NCI-H187 treated with DMSO at 0.1 percent for 48 hours (cell line): ENCODE measurements at places on chromosomes 1 and 21.

GRCh38 chr1:155910621-155911121, 478 bp downstream of the RIT1 start:
- no peak for DNase-seq

GRCh38 chr1:94894630-94895029, 32.3 kb downstream of the CNN3 start:
- no peak for DNase-seq

- no peak for DNase-seq
These were observed 8.7 kb upstream of the TNFRSF14 start for GRCh38 chr1:2547210-2548067.

DNA sequence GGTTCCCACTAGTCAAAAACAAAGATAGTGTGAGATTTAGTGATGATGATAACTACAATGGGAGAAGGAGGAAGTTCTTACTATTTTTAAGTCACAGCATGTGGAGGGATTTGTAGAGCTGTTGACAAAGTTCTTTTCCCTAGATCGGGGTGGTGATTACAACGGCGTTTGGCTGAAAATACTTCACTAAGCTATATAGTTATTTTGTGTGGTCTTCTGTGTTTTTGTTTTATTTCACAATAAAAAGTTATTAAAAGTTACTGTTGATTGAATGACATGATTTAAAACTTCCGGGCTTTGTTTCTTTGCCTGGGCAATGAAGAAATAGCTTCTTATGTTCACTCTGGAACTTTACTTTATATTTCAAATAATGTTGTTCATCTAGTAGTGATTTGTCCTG, 47.3 kb upstream of the SSX2IP start:
- no peak for DNase-seq

DNA sequence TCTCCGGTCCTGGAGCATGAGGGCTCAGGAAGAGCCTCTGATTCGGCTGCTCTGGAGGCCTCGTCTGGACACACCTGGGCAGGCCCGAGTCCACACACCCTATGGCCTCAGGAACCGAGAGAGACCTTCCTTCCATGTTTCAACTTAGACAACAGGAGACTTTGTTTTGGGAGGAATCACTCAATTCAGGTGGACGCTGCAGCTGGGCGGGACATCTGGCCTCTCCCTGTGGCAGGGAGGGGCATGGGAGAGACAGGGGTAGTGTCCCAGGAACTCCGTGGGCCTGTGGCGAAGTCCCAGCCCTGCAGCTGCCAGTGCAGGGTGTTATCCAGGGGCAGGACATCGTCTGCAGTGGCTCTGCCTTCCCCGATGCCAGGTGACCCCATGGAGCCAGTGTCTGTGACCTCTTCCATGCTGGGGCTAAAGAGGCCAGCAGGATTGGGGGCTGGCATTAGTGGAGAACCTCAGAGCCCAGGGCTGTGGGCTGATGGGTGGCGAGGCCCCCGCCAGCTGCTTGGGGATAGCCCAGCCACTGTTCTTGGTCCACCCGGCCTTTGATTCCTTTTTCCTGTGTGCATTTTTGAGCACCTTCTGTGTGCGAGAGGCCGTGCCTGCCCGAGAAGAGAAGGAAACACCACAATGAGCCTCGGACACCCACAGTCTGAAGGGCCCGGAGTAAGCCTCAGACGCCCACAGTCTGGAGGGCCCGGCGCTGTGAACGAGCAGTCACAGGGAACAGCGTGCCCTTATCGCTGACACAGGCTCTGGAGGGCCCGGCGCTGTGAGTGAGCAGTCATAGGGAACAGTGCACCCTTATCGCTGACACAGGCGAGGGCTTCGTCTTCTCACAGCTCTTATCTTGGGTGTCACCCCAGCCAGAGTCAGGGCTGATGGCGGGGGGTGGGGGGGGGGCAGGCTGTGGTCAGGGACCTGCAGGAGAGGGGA, 6.2 kb downstream of the COL18A1 start:
- DNase-seq = no peak

GRCh38 chr1:99062192-99062591, 57.5 kb upstream of the PLPPR5 start:
- no peak for DNase-seq

DNA sequence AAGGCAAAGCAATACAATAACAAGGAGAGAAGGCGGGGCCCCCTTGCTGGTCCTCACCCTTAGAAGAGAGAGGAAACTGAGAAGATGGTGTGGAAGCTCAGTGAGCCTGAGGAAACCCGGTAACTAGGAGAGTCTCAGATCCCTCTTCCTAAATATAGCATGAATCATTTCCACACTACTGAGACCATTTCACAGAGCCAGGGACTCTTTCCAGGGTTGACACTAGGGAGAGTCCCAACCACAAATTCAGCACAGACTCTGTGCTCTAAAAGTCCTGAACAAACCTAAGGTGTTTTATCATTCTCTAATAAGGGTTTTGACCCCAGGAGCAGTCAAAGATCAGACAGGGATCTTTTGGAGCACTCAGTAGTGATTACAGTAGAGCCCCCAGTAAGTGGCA, 647.7 kb downstream of the KCNT2 start:
- no peak for DNase-seq

GRCh38 chr1:55285834-55286233, 70.7 kb upstream of the USP24 start:
- no peak for DNase-seq

- no peak for DNase-seq
These were observed 23.3 kb downstream of the NAV1 start for GRCh38 chr1:201562257-201562656.

- no peak for DNase-seq
These were observed 154.8 kb upstream of the RGS18 start for GRCh38 chr1:192003295-192004077.

DNA sequence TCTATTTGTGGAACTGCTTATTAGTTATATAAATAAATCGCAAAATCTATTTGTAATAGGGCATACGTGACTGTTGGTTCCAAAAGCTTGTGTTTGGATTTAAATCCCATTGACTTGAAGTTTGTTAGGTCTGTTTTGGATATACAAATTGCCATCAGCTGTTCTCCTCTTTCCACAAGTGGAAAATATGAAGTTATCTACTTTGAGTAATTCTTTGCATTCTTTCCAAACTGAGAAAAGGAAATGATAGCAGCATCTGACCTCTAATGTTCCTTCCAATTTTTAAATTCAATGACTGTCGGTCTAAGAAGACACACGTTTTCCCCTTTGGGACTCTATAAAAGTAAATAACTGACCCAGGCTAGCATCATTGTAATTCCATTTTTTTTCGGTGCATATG, 165.7 kb upstream of the SGIP1 start:
- DNase-seq = no peak

DNA sequence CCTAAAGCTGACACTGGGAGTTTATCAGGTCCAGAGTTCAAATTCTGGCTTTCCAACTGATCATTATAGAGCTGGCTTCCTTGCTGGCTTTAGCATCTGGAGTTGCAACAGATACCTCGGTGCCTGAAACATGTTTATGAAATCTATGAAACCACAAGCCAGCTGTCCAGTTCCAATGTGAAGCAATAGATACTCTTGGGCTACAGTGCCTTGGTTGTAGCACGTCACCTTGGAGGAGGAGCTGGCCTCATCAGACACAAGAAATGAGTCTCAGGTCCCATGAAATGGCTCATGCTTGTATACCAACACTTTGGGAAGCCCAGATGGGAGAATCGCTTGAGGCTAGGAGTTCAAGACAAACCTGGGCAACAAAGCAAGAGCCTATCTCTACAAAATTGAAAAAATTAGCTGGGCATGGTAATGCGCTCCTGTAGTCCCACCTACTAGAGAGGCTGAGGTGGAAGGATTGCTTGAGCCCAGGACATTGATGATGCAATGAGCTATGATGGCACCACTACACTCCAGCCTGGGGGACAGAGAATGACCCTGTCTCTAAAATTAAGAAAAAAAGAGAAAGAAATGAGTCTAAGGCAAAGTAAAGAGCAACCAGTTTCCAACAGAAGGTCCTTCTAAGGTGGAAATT, 132.5 kb upstream of the ZNF648 start:
- DNase-seq = no peak

DNA sequence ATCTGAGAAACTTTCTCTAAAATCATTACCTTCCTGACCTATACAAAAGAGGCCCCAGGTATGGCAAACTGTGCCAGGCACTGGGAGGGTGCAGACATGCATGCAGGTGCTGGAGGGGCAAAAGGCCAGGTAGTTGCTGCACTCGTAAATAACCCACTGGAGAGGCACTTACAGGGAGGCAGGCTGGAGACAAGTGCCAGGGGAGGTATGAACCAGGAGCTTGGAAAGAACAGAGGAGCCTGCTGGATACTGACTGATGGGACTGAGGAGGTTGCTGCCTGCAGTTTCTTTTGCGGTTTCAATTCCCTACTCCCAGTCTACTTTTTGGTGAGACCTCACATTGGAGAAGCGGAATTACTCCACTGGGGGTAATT, 113.9 kb downstream of the DSCAM start:
- peak; percentile 57 for DNase-seq

- DNase-seq = no peak
These were observed 27.2 kb upstream of the SELENON start for GRCh38 chr1:25772692-25773245.

GRCh38 chr21:26941421-26941820, 25.5 kb downstream of the ADAMTS5 start:
- no peak for DNase-seq

DNA sequence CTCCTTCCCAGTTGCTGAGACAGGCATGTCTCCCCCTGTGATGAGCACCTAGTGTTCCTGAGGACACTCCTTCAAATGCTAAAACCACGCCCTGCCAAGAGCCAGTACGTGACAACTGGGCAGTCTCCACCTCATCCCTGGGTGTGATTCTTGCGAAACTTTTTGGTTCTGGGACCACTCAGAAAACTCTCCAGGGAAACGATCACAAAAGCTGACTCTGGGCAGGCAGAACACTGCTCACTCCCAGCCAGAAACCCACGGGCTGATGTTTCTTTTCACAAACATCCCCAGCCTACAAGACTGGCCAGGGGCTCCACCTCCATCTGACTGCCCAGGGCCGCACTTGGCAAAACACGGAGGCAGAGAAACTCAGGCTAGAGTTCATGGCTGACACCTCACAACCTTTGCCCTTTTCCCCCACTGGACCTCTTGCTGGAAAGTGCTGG, 24.4 kb downstream of the DHRS3 start:
- DNase-seq = no peak

DNA sequence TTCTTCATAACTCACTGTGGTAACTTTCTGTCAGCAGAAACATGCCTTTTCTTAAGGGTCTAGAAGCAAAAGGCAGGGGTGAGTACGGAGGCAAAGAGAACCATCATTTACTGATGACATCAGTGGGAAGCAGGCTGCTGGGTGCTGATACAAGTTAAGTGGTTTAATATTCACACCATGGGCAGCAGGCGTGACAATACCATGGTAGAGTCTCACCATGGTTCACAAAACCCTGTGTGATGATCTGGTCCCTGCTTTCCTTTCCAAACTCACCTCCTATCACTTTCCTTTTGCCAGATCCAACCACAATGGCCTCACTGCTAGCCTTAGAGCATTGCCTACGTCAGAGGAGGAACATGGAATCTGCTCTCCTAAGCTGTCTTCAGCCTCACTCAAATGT, 8.7 kb downstream of the MAB21L3 start:
- DNase-seq = no peak

GRCh38 chr1:226002667-226003501, 3.7 kb upstream of the SDE2 start:
- peak; percentile 58 for DNase-seq
